Activated B cell treated with CpG ODN at 0.5 μM for 24 hours (primary cell): ENCODE measurements at places on chromosomes 1 and 21. TPM values are rescaled to one million over a fixed set of nuclear protein-coding genes. Genes with fewer than 3 reads are reported as not detected.

GRCh38 chr1:81305997-81306452 is 494.7 kb upstream of the ADGRL2 start:
- no peaks in the 10 kb centered on the region for H3K4me1 ChIP-seq
- no peak overlapping the region for H3K27ac ChIP-seq
- no peak overlapping the region for H3K4me3 ChIP-seq
- DNase-seq, result no peak
- H3K27me3 ChIP-seq, result no peaks in the 10 kb centered on the region
- no peaks in the 10 kb centered on the region for H3K36me3 ChIP-seq

- peak; percentile 31 for DNase-seq
- H3K27me3 ChIP-seq, result peaks cover 37% of the 10 kb centered on the region
- H3K27ac ChIP-seq, result no peak overlapping the region
- H3K4me3 ChIP-seq, result peak overlapping the region; percentile 82
- H3K4me1 ChIP-seq, result peaks cover 5% of the 10 kb centered on the region
Observed at GRCh38 chr1:32500387-32501209, 35.7 kb downstream of the ZBTB8B start.

- no peaks in the 10 kb centered on the region for H3K27me3 ChIP-seq
- DNase-seq, result no peak
- no peak overlapping the region for H3K27ac ChIP-seq
- H3K4me3 ChIP-seq, result no peak overlapping the region
- H3K36me3 ChIP-seq, result no peaks in the 10 kb centered on the region
Observed at GRCh38 chr1:67171978-67172377, 5.7 kb downstream of the IL23R start.

- H3K27ac ChIP-seq, result no peak overlapping the region
- no peaks in the 10 kb centered on the region for H3K4me1 ChIP-seq
- no peak for DNase-seq
- no peak overlapping the region for H3K4me3 ChIP-seq
- H3K27me3 ChIP-seq, result peaks cover 16% of the 10 kb centered on the region
Observed at GRCh38 chr1:208497866-208498541, 253.8 kb upstream of the PLXNA2 start.

Gene GUCA2B
- not detected in 2 replicates for total RNA-seq

DNA sequence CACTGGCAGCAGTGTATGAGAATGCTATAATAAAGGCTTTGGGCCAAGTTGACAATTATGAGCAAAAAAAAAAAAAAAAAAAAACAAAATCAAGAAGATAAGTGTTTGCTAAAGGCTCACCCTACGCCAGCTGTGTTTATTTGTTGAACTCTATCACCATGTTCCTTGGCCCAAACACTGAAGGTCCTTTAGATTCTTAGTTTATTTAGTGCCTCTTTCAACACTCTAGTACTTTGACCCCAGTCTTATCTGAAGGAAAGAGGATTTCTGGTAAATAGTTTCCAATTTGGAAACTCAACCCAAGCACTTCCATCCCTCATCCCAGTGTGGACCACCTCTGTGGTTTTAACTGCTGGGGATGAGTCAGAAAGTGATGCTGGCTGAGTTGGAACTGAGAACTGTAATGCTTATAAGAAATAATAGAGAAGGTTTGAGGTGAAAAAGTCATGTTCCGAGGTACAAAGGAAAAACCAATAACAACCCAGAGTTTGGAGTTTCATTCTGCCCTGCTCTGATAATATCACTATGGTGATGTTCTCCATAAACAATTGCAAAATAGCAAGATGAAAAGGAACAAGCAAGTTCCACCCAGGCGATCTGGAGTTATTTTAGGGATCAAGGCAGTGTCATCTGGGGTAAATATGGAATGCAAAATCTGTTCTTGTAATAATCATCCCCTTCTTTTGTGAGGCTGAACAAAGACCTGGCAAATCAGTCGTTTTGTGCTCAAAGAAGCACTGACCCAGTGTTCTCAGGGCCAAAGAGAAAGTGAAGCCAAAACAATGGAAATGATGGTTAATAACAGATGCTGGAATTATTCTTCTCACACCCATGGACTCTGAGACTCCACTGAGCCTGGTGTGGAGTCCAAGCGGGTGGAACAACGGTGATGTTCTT is 19.7 kb upstream of the CAPZB start:
- H3K27ac ChIP-seq, result peak overlapping the region; percentile 30
- H3K4me3 ChIP-seq, result peak overlapping the region; percentile 62
- DNase-seq, result no peak
- H3K4me1 ChIP-seq, result peaks cover 43% of the 10 kb centered on the region

Gene GJA4
- not detected in 2 replicates for total RNA-seq
